ENCODE measurements at places on chromosomes 1 and 21.

DNA sequence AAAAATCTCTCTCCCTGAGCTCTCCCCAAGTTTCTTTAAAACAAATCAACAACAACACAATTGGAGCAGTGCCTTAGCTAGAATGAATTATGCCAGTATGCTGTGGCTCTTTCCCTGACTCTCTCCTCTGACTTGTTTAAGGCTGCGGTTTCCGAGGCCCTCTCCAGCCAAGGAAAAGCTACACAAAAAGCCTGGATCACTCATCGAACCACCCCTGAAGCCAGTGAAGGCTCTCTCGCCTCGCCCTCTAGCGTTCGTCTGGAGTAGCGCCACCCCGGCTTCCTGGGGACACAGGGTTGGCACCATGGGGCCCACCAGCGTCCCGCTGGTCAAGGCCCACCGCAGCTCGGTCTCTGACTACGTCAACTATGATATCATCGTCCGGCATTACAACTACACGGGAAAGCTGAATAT, 1.9 kb downstream of the S1PR1 start:
- peak; percentile 69 for DNase-seq

- DNase-seq = no peak
These were observed 749 bp downstream of the CITED4 start for GRCh38 chr1:40861224-40862003.

GRCh38 chr1:63836830-63837229, 63.0 kb downstream of the ROR1 start:
- DNase-seq = no peak

DNA sequence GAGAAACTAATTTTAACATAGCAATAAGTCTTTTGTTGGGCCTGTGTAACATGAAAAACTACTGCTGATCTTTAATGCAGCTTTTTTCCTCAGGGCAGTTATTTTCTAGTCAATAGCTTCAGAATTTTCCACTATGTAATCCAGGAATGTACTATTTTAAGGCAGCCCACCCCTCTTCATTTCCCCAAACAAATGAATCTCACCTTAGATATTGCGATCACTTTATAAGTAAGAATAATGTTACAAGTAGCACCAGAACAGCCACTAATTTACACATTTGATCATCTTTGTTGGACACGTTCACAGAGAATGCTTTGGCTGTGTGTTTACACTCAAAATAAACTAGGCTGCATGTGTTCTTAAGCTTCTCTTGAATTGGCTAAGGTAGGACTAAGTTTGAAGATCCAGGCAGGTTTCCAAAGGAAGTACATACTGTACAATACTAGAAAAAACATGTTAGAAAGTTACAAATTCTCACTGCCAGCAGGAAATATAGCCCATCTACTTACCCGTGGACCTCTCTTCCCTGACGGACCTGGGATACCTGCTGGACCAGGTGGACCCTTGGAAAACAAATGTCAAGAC, 41.7 kb downstream of the COL24A1 start:
- no peak for DNase-seq

DNA sequence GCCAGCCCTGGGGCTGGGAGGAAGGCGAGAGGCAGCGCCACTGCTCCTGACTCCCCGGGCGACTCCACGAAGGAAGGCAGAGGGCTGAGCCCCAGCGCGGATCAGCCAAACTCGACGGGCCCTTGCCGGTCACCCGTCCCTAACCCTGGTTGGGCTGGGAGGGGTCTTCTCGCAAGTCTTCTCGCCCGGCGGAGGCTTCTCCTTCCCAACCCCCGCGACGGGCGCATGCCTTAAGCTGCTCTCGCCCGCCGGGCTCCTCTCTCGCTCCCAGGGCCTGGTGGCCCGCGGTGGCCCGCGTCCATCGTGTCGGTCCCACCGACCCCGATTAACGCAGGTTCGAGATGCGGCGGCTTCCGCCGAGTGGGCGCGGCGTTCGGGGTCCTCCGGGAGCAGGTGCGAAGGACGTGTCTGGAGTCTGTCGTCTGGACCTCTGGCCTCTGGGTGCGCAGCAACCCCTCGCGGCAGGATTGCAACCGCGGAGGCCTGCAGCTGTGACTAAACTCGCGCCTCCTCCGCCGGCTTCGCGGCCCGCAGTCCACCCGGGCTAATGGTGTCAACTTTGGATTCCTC, 29.0 kb upstream of the PPM1J start:
- DNase-seq = no peak

DNA sequence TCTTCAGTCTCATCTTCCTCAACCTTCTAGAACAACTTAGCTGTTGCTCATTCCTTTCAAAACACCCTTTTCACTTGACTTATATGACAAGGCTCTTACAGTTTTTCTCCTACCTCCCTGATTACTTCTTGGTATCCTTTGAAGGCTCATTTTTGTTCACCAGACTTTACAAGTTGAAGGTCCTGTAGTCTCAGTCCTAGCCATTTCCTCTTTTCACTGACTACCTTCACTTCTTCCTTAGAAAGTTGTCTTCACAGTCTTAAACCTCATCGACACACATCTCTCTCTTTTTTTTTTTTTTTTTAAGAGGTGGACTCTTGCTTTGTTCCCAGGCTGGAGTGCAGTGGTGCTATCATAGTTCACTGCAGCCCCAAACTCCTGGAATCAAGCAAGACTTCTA, 6.6 kb upstream of the TP53BP2 start:
- DNase-seq = no peak

- DNase-seq = no peak
These were observed 98.0 kb upstream of the C1orf174 start for GRCh38 chr1:3998086-3998485.

- DNase-seq = peak; percentile 68
These were observed 37.4 kb downstream of the RASSF5 start for GRCh38 chr1:206544562-206545257.

DNA sequence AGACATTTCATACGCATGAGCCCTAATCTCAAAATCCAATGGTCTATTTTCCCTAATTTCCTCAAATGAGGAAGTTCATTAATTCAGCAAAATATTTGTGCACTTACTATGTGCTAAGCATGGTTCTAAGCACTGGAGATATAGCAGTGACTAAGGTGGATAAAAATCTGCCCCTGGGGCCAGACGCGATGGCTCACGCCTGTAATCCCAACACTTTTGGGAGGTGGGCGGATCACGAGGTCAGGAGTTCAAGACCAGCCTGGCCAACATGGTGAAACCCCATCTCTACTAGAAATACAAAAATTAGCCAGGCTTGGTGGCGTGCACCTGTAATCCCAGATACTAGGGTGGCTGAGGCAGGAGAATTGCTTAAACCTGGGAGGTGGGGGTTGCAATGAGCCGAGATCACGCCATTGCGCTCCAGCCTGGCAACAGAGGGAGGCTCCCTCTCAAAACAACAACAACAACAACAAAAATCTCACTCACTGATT, 4.3 kb upstream of the MIIP start:
- no peak for DNase-seq

DNA sequence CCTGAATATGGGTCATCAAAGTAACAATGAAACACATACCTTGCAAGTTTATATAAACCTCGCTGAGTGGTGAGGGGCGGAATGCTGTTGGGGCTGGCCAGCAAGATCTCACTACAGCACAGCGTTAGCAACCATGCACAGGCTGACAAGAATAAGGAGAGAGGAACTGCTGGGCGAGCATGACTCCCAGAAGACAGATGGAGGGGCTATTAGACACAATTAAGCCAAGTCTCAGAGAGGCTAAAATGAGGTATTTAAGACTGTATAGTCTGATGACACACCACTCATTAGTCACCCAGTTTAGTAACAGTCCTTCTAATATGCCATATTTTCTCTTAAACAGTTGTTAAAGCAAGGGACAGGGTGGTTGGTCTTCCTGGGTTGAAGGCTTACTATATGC, 340.2 kb upstream of the NR5A2 start:
- DNase-seq = no peak

- DNase-seq = no peak
These were observed 7.0 kb downstream of the TLR5 start for GRCh38 chr1:223136086-223136485.

DNA sequence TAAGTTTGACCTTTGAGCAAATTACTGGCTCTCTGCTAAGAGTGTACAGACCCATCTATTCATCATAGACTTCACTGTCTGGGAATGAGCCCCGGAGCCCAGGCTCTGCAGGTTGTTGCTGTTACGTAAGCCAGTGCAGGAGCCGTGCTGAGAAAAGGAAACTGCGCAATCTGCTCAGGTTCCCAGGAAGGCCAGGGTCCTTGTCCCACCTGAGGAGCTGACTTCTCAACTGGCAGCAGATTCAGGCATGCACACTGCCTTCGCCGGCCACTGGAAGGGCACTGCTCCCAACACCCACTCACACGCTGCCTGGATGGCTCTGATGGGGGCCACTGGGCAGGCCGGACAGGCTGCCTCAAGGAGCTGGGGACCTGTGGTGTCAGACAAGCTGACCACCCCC, 19.5 kb downstream of the RCAN1 start:
- no peak for DNase-seq

- DNase-seq = no peak
These were observed 47.6 kb downstream of the PIK3R3 start for GRCh38 chr1:46084553-46085451.

DNA sequence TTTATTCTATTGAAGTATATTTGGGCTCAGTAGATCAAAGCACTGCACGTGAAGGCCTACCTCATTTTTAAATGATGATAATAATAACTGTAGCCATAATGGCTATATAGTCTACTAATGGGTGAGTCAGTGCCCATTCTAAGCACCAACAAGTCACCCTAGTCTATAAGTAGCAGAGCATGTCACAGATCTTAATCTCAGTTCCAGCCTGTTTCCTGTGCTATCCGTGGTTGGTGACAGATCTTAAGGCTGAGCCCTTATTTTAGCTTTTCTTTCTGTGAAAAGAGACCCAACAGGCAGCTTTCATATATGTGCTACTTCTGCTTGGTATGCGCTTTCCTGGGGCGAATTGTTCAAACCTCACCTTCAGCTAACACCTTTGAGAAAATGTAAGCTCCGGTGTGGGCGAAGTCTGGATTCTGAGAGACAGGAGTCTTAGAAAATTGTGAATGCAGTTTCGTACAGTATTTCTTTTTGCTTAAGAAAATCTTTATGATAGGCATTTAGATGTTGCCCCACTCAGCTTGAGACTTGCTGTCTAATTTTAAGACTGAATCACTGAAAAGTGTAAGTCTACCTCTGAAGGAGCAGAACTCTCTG, 59.6 kb downstream of the FMN2 start:
- no peak for DNase-seq

GRCh38 chr1:55632058-55632457, 416.9 kb upstream of the USP24 start:
- no peak for DNase-seq

- DNase-seq = no peak
These were observed 118.6 kb downstream of the PROX1 start for GRCh38 chr1:214106375-214106774.

GRCh38 chr1:239417221-239417620, 30.9 kb downstream of the CHRM3 start:
- DNase-seq = no peak

- DNase-seq = no peak
These were observed 77.1 kb upstream of the PRMT6 start for GRCh38 chr1:106979371-106979770.

GRCh38 chr21:20856926-20857325, 141.3 kb upstream of the NCAM2 start:
- no peak for DNase-seq

- DNase-seq = no peak
These were observed 118.4 kb downstream of the CRYAA start for GRCh38 chr21:43287111-43287760.

DNA sequence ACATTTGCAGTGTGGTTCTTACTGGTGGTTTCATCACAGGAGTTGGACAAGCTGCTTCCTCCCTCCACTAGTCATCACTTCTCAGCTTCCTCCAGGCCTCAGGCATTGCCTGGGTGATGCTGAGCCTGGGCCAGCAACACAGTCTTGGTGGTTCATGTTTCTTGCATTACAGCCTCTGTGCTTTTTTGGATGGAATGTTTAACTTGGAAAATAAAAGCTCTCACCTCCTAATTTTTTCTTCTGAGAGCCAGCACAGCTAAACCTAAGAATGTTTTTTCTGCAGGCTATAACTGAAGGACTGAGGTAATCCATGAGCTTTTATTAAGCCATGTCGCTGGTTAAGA, 66.1 kb upstream of the RHOU start:
- DNase-seq = no peak

DNA sequence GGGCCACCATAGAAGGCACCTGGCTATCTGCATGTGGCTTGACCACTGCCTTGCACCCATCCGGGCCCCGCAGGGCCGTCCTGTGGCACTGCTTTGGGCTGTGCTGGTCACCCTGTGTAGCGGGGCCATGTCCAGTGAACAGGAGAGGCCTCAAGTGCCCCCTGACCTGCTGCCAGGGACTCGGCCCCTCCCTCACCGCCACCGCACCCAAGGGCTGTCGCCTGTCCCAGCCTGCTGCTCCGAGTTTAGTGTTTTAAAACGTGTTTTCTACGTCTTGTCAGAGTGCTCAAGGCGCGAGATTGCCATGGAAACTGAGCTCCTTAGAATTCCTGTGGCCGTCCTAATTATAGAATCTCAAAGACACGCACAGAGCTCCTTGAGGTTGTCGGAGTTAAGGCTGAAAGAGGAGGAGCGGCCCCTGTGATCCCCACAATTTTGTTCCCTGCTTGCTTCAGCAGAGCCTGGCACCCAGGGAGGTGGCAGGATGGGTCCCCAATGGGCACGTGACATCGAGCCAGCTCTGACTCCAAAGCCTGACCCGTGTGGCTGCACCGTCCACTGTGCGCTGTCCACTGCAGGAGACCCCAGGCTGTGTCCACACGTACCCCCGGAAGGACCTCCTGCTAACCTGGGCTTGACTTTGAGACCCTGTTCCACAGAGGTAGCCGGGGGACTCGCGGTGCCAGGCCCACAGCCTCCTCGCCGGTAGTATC, 66.2 kb downstream of the FAAP20 start:
- DNase-seq = no peak

GRCh38 chr1:104923075-104923474, 1173.4 kb downstream of the AMY1C start:
- no peak for DNase-seq

GRCh38 chr1:50308878-50309277, 114.4 kb downstream of the DMRTA2 start:
- DNase-seq = no peak

DNA sequence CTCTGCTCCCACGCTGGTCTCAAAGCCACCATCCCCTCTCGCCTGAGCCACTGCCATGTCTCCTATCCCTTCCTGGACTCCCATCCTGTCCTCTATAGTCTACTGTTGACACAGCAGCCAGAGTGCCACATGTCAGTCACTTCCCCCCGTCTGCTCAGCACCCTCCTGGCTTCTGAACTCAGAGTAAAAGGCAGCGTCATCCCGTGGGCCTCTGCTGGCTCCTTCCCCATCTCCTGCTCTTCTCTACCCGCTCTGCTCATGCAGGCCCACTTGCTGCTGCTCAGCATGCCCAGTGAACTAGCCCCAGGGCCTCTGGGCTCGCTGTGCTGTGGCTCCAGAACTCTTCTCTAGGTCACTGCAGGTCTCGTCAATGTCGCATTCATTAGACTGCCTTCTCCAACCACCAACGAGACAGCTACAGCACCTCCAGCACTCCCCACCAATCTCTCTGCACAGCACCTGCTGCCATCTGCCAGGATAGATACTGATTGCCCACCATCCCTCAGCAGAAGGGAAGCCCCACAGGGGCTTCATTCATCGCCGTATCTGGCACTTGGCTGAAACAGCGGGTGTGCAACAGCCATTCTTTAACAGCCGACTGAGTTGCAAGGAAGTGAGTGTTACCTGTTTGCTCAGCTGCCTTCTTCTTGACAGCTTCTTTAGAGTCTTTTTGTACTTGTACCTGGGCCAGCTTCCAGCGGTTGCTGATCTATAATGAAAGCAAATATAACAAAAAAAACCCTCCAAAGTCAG, 11.8 kb upstream of the SRM start:
- DNase-seq = no peak

All from activated CD8-positive, alpha-beta memory T cell treated with anti-CD3 and anti-CD28 coated beads for 4 hours (primary cell).